Caudate nucleus (tissue), 63 donors: ENCODE measurements at places on chromosomes 5 and 9.
A peak's percentile ranks its signal among the peaks of the same experiment; 100 is the strongest.

DNA sequence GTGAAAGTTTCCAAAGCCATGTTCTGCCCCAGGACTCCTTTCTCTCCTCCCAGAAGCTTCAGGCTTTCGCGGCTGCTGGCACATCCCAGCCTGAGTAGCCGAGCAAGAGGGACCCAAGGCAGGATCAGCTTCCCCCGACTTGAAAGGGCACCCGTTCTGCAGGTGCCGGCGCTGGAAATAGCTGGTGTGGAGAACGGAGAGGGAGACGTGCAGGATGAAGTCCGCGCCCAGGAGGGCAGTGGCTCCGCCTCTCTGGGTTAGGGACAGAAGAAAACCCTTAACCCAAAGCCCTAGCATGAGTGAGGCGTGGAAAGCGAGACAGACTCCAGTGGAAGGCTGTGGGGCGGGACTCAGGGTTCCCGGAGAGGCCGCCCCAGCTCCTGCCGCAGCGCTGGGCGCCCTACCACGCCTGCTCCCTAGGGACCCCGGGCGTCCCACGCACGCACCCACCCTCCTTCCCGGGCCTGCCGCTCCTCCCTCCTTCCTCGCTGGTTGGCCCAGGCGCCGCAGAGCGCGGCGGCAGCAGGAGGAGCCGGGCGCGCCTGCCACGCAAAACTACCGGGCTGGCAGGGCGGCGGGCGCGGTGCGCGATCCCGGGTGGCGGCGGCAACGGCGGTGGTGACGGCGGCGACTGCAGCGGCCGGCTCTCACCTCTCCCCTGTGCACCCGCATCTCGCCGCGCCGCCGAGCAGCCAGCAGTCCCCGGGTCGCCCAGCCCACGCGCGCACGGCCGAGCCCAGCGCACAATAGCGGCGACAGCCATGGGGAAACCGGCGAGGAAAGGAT, at the start of gene SLC1A1:
Gene SLC1A1 (plus strand): TSS at position 550 of the 786 bp plus-strand sequence. CDS start 212 bp downstream, at position 762.
- peak; percentile 76 for DNase-seq

DNA sequence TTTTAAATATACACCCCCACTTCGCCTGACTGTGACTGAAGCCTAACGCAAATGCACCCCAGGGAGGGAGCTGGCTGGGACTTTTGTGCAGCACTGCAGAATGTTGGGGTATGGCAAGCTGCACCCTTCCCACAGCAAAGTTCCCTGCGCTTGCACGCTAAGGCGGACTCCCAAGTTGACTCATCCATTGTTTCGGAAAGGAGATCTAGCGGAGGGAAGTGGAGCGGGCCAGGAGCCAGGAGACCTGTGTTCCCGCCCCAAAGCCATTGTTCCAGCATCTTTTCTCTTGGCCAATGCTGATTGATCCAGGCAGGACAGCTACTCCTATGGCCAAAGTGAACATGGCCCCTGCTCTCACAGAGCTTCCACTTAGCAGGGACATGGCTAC, 202.9 kb downstream of the AOPEP start:
- DNase-seq: no peak

- DNase-seq: no peak
Measured at GRCh38 chr5:131436081-131436480, 172.2 kb downstream of the CDC42SE2 start.

DNA sequence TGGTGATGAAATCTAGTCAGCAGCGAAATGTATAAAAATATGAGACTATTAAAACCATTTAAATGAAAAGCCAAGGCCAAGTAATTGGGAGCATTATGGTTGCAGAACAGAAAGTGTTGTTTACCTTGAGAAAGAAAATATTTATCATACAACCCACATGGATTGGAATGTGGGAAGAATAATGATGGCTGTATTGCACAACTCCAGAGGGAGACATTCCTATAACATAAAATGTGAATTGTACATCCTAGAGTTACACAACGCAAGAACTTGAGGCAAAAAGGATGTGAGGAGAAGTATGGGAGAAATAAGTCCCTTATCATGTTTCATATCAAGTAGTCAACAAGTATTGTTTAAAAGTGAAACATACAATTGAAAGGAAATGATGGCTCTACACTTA, 1014.0 kb upstream of the SEMA6A start:
- no peak for DNase-seq

DNA sequence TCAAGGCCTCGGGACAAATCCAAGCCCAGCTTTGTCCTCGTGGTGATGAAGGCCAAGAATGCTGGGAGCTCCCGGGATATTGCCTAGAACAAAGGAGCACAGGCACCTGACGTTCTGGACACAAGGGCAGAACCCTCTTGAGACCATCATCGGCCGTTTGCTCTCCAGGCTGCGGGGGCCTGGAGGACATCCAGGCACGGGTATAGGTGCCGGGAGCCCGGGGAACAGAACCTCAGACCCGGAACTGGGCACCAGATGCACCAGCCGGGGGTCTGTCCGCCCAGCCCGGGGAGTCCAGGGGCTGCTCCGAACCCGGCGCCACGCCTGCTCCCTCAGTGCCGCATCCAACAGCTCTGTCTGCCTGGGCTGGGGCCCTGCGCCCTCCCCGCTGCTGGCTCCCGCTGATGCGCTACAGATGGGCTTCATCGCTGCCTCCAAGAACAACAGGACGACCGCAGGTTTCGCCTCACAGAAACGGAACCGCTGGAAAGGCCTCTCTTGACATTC, 88.0 kb downstream of the ADAMTS2 start:
- DNase-seq: no peak

DNA sequence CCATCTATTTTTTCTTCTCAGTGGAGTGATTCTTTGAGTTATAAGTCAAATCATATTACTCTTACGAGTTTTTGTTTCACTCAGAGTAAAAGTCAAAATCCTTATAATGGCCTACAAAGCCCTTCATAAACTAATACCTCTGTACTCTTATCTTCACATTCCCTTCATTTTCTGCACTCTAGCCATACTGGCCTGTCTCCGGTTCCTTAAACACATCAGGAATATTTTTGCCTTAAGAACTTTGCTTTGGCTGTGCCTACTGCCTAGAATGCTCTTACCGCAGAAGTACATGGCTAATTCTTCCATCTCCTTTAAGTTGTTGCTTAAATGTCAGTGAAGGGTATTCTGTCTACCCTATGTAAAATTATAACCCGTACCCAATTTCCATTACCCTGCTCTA, 132.9 kb upstream of the GRHPR start:
- DNase-seq: no peak

DNA sequence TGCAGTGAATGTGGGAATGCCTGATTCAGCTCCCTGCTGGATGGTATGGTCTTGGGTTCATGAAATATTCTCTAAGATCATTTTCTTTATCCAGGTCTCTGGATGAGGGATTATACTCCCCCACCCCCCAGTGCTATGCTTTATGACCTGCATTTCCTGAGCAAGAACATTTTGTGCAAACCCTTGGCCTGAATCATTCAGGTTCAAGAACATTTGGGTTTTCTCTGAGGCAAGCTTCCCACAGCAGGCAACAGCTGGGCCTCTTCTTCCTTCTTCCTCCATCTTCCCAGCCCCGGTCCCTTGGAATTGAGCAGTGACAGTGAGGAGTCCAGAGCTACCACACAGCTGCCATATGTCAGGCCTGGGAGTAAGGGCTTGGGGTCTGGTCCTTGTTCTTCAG, 58.6 kb upstream of the TNFSF15 start:
- no peak for DNase-seq
